Stimulated activated naive CD4-positive, alpha-beta T cell (primary cell): ENCODE measurements at places on chromosomes 1 and 21.

- no peak for DNase-seq
Observed at GRCh38 chr1:202659974-202660373, 50.3 kb downstream of the SYT2 start.

GRCh38 chr21:35394049-35394448 is 344.9 kb upstream of the RUNX1 start:
- no peak for DNase-seq

DNA sequence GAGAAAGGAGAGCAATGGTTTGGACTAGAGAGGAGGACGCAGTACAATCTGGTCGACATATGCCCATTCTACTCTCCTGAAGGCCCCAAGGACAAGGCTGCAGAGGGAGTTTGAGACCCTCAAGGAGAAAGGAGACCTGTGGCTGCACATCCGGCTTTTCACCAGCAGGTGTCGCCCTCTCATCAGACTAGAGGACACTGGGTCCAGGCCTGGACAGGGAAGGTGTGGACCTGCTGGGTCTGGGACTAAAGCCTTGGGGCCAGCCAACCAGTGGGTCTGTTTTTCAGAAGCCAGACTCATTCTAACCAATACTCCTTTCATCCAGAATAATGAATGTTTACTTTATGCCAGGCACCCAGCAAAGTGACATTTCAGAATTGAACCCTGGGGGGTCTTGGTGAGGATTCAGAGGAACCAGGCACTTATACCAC is 5.0 kb downstream of the SRARP start:
- peak; percentile 60 for DNase-seq

DNA sequence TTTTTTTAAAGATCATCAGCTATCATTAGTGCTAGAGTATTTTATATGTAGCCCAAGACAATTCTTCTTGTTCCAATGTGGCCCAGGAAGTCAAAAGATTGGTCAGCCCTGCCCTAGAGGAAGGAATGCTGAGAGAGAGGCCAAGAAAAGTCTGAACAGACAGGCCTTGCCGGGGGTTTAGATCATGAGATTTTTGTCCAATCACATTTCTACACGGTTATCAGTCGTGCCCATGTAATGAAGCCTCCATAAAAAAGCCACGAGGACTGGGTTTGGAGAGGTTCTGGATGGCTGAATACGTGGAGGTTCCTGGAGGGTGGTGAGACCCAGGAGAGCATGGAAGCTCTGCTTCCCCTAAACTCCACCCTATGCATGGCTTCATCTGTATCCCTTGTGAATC is 24.3 kb upstream of the ENO1 start:
- no peak for DNase-seq

- DNase-seq, result peak; percentile 26
Observed at GRCh38 chr21:42590431-42591131, 62.8 kb upstream of the PDE9A start.

GRCh38 chr1:200838676-200839445 is 33.9 kb upstream of the GPR25 start:
- DNase-seq, result no peak

DNA sequence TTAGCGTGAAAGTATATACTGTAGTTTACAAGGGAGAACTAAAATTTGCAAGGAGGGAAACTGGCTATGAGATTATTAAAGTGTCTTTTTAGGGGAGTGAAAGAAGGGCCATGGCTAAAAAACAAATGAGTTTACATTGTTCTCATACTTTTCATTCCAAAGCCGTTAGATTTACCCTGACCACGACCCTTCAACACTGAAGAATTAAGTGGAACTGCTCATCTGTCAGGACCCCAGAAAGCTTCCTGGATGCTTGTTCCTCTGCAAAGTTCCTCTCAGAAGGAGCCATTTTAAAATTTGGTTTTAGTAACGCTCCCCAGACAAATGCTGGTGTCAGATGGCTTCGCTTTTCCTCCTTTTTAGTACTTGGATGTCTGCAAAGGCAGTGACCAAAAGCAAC is 82.7 kb upstream of the ZBTB18 start:
- DNase-seq, result no peak

DNA sequence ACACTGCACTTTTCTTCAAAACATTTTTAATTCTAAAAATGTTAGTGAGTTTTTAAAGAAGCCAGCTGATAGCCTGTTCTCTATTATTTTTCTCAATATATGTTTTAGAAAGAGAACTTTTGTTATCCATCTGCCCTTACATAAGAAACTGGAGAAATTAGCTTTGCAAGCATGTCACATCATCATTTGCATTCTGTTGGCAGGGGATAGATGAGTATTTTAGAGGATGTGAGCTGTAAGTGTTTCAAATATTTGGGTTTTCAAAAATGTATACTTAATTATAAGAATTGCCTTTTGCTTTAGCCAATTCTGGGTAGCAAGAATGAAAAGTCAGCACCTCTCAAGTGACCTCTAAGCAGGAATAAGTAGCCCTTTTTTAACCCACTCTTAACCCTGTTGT is 7.4 kb downstream of the NFIA start:
- no peak for DNase-seq

GRCh38 chr1:108007070-108007469 is 42.1 kb upstream of the VAV3 start:
- no peak for DNase-seq

DNA sequence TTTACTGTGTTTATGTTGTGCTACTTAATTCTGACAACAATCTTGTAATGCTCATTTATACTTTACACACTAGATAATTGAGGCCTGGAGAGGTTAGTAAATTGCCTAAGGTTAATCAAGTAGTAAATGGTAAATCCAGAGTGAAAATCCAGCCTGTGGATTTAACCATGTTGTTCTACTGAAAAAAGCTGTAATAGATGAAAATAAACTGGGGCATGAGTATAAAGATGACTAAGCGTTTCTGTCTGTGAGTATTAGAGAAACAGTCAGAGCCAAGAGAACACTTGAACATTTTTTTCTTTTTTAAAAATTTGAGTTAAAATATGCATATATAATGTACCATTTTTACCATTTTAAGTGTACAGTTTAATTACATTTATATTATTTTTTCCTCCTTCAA is 47.9 kb upstream of the LEPR start:
- DNase-seq, result no peak

DNA sequence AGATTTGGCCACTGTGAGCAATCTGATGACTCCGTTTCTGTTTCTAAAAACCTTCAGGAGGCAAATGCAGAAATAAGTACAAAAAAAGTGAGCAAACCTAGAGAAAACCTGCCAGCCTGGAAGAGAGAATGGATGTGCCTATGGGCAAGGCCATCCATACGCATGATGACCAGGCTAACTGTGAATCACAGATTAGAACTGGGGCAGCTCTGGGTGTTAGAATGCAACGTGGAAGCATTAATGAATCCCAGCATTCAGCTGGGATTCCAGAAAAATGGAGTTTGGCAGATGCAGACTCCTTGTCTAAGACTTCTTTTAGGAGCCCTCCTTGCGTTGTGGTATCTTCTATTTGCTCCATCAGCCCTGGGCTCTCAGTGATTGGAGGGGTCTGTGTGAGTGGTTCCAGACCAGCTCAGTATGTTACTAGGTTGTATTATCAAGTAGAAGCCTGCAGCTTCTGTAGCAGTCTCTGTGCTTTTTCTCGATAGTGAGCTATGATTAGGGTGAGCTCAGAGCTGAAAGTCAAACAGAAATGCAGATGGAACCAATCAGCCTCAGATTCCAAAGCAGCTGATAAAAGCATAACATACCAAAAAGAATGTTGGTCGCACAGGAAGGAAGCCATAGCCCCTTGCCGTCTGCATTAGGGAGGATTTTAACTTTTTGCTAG is 154.0 kb downstream of the PSMG1 start:
- no peak for DNase-seq

DNA sequence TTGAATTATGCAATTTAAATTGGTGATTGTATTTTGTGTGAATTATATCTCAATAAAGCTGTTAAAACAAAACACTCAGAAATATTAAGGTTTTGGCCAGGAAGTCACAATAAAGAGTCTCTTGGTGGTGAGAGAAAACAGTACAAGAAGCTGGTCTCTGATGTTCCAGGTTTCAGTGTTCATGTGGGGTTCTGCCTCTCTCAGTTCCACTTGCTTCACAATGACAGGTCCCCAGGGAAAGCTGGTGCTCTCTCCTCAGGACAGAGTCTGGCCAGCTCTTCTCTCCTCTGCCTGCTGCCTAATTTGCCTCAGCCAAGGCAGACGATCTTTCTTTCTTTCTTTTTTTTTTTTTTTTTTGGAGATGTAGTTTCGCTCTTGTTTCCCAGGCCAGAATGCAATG is 342.9 kb upstream of the PLXNA2 start:
- DNase-seq, result no peak

DNA sequence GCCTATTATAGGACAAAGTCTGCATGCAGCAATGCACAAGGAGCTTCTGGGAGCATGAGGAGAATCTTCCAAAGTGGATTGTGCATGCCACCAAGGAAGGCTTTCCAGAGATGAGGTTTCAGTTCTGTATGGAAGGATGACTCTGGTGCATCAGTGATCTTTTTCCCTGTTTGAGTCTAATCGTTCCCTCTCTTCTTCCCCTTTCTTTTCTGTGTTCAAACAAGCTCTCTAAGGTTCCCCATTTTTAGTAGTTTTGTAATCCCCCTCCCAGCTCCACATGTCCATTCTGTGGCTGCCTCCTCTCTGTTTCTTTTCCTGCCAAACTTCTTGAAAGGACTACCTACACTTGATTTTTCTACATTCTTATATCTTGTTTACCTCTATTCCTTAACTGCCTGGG is 43.3 kb upstream of the USP25 start:
- no peak for DNase-seq

GRCh38 chr1:53367503-53368313 is 39.8 kb upstream of the LRP8 start:
- DNase-seq, result no peak

- no peak for DNase-seq
Observed at GRCh38 chr1:225811622-225812487, 1.9 kb downstream of the EPHX1 start.

GRCh38 chr1:196317535-196318522 is 290.4 kb downstream of the KCNT2 start:
- no peak for DNase-seq

DNA sequence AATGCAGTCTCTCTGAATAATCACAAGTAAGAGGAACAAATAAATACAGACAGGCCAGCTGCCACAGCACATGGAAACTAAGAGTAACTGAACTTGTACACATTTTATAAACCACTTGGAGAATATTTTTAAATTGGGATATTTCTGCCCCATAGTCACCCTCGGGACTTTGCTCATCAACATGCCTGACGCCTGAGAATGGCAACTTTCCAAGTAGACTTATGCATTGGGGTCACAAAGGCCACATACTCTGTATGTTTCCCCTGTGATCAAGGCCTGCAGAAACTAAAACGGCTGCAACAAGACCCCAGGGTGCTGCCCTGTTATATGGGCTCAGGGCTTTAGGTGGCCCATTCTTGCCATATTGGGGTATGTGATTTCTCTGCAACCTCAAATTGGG is 38.3 kb upstream of the GJA5 start:
- no peak for DNase-seq

- DNase-seq, result no peak
Observed at GRCh38 chr1:54290506-54291184, 90.7 kb downstream of the MRPL37 start.

- no peak for DNase-seq
Observed at GRCh38 chr1:95287825-95288224, 53.8 kb downstream of the RWDD3 start.

- no peak for DNase-seq
Observed at GRCh38 chr1:20184481-20184900, 1.4 kb upstream of the UBXN10 start.

DNA sequence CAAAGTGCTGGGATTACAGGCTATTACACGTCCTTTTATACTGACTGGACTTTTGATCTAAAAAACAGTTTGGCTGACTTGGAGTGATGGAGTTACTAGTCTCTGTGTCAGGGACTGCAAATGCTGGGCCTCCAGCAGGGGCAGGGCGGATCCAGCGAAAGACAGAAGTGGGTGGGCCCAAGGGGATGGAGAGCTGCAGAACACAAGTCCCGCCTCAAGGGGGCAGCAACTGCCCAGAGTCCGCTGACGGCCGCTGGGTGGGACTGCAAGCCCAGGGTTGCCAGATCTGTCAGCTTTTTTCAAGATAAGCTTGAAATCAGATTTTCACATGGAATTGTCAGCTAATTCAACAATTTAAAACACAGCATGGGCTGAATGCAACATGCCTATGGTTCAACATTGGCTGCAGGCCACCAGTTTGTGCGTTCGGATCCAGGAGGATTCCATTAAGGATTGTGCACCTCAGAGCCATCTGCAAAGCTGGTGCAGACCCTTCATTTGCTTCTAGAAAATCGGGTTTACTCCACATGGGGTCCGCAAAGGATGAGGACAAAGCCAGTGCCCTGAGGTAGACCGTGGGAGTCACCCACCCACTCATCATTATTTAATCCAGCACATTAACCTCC is 10.7 kb downstream of the STMN1 start:
- peak; percentile 87 for DNase-seq

- DNase-seq, result no peak
Observed at GRCh38 chr1:219514728-219515127, 98.2 kb downstream of the ZC3H11B start.

DNA sequence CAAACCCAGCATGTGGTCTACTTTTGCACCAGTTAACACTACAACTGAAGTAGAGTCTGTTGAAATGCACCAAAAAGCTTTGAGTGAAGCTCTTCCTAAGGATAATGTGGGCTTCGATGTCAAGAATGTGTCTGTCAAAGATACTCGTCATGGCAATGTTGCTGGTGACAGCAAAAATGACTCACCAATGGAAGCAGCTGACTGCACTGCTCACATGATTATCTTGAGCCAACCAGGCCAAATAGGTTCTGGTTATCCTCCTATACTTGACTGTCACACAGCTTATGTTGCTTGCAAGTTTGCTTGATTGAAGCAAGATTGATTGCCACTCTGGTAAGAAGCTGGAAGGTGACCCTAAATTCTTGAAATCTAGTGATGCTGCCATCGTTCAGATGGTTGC is 85.2 kb downstream of the DENND1B start:
- no peak for DNase-seq

- no peak for DNase-seq
Observed at GRCh38 chr1:34113887-34114286, 51.1 kb downstream of the CSMD2 start.

DNA sequence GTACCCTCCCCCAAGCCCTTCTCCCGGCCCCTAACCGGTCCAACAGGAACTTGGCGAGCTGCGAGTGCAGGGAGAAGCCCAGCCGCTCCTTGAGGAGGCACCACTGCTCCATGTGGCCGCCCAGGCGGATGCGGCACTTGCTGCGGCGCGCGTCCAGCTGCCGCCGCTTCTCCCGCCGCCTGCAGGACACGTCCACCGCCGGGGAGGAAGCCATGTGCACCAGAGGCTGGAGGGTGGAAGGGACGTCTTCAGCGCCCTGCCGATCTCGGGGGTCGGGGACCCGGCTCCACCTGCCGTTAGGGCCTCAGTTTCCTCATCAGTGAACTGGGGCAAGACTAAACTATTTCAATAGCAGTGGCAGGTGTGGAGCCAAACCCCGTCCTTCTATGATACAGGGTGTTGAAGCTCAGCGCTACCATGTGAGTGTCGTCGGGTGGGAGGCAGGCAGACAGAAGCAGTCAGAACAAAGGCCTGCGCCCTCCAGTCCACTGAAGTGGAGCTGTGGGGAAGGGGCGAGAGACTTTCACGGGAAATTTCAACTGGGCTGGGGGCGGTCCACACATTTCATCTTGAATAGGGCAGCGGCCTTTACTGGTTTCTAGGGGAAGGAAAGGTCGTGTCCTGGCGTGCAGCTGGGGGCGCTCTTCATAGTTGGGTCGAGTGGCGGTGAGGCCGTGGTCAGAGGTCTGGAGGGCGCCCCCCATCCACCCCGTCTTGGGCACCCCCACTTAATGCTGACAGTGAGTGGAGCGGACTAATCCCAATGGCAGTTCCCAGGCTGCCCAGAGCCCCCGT is 592 bp downstream of the ZNF692 start:
- peak; percentile 76 for DNase-seq

- DNase-seq, result no peak
Observed at GRCh38 chr1:180505732-180506335, 3.5 kb upstream of the ACBD6 start.
